Anterior cingulate cortex (tissue), 58 donors: ENCODE measurements at places on chromosomes 5 and 9.

- DNase-seq = no peak
Observed at GRCh38 chr9:101462558-101462957, 27.0 kb upstream of the ALDOB start.

DNA sequence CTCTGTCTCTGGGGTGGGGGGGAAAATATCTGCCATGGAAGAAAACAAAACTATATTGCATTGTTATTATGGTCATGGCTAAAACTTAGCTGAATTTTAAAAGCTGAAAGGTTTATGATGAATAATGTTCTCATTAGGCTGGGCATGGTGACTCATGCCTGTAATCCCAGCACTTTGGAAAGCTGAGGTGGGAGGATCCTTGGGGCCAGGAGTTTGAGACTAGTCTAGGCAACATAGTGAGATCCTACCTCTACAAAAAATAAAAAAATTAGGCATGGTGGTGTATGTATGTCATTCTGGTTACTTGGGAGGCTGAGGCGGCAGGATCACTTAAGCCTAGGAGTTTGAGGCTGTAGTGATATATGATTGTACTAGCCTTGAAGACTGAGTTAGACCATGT lies 44.5 kb downstream of the IPO11 start:
- DNase-seq = no peak

DNA sequence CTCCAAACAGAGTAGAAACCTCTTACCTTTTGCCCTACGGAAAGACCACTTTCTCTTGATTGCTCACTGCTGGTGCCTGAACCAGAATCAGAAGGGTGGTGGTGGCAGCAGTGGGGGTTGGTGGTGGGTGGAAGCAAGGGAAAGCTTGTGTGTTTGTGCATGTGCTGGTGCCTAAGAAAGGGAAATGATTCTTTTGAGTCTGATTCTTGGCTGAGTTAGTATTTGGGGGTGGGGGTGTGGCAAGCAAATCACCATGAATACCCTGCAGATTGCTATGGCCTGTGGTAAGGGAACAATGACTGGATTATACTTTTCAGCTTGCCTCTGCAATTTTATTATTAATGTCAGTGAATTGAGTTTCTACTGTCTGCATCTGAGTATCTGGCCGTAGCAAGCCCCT lies 106.6 kb downstream of the ARHGAP26 start:
- no peak for DNase-seq

GRCh38 chr5:6554812-6555211 lies 78.0 kb downstream of the NSUN2 start:
- DNase-seq = no peak

- no peak for DNase-seq
Observed at GRCh38 chr9:79384501-79384900, 187.3 kb upstream of the TLE4 start.

DNA sequence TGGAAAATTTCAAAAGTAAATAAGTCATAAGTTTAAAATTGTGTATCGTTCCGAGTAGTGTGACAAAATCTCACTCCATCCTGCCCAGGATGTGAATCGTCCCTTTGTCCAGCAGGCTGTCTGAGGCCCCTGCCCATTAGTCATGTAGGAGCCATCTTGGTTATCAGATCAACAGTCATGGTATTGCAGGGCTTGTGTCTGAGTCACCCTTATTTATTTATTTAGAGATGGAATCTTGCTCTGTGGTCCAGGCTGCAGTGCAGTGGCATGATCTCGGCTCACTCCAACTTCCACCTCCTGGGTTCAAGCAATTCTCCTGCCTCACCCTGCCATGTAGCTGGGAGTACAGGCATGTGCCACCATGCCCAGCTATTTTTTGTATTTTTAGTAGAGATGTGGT lies 30.2 kb downstream of the ITGA2 start:
- no peak for DNase-seq

- DNase-seq = no peak
Observed at GRCh38 chr5:59582746-59583145, 310.8 kb downstream of the PDE4D start.

- DNase-seq = no peak
Observed at GRCh38 chr9:1637401-1637800, 377.7 kb upstream of the SMARCA2 start.

- DNase-seq = no peak
Observed at GRCh38 chr9:35908504-35909125, 675 bp upstream of the SPAAR start.

GRCh38 chr5:124554746-124555578 lies 191.5 kb downstream of the ZNF608 start:
- DNase-seq = no peak

DNA sequence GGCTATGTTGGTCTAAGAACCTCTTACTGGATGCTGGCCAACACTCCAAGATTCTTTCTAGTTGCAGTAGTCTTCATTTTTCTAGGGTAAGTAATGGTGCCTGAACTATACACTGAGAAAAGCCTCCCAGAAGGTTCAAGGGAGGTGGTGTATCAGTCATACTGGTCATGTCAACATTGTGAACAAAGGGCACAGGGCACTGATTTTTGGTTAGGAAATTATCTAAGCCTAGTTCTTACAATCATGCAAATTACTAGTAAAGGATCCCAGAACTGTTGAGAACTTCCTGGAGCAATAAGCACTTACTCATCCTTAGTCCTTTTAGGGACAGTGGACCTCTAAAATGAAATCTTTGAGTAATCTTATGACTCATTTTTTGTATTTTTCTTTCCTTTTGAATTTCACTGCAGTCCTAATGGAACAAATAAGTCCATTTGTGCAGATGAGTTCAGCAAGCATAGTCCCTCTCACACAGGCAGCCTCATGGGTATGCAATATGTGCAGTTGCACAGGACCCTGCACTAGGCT lies 21.1 kb upstream of the CDC42SE2 start:
- no peak for DNase-seq

DNA sequence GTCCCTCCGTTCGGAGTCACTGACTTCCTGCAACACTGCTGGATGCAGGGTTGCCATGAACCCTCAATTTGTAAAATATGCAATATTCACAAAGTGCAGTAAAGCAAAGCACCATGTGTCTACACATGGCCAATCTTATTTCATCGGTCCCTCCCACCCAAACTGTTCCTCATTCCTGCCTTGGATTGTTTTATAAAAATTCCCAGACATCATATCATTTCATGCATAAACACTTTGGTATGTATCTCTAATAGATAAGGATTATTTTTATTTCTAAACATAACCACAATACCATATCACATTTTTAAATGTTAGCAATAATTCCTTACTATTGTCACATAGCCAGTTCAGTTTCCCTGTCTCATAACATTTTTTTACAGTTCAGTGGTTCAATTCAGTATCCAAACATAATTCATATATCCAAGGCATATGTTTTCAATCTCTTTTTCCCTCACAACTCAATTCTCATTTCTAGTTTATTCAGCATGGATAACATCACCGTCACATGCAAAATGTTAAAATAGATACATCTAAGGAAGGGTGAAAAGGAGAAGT lies 82.0 kb upstream of the PCAT7 start:
- no peak for DNase-seq

- DNase-seq = no peak
Observed at GRCh38 chr9:80649001-80649420, 1040.3 kb downstream of the TLE1 start.

GRCh38 chr5:81854485-81854884 lies 103.6 kb upstream of the SSBP2 start:
- no peak for DNase-seq

GRCh38 chr9:81227507-81228245 lies 461.7 kb downstream of the TLE1 start:
- no peak for DNase-seq

GRCh38 chr9:105188746-105189145 lies 55.7 kb upstream of the SLC44A1 start:
- no peak for DNase-seq

GRCh38 chr9:36717276-36717675 lies 144.6 kb downstream of the MELK start:
- DNase-seq = no peak

- no peak for DNase-seq
Observed at GRCh38 chr5:96347502-96348292, 85.4 kb downstream of the PCSK1 start.

- no peak for DNase-seq
Observed at GRCh38 chr5:128083811-128084227, 253 bp downstream of the SLC12A2 start.

- no peak for DNase-seq
Observed at GRCh38 chr9:93577078-93577974, 942 bp downstream of the PHF2 start.

DNA sequence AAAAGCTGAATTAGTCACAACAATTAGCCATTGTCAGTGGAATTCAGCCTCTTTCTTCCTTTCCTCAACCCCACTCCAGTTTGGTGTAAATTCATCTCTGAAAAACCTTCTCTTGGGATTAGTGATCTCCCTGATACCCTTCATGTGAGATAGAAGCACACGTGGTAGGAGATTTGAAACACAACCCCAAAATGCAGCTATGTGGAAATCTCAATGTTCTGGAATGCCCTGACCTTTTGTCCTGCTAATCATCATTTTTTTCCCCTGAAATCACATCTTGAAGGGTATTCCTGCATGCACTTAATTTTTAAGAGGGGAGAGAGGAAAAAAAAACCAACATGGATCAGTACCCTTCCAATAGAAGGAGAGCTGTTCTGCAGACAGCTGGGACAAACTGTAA lies 612.6 kb downstream of the EBF1 start:
- DNase-seq = no peak
